ENCODE measurements at places on chromosomes 2 and 18.

DNA sequence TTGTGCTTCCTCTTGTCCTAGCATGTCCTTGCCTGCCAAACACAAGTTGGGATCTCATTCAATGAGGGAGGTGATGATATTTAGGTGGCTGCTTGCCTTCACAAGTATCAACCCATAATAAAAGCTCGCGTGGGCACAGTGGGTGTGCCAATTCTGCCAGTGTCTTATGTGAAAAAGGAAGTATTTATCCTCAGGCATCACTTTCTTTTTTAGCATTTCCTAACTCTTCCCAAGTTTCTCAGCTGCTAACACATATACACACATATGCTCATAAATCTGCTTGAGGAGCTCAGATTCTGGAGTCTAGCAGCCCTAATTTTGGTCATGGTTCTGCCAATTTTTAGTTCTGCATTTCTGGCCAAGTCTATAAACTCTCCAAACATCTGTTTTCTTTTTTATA lies 319.5 kb upstream of the HNMT start:
- no peak for DNase-seq

GRCh38 chr2:157469726-157470125 lies 25.8 kb upstream of the CYTIP start:
- DNase-seq, result no peak

- no peak for DNase-seq
Measured at GRCh38 chr18:73749304-73749703, 398.3 kb downstream of the FBXO15 start.

- no peak for DNase-seq
Measured at GRCh38 chr2:28709101-28709500, 42.5 kb upstream of the PPP1CB start.

- DNase-seq, result no peak
Measured at GRCh38 chr2:86213056-86213455, 13.8 kb downstream of the MRPL35 start.

GRCh38 chr18:2916184-2916583 lies 69.4 kb downstream of the EMILIN2 start:
- no peak for DNase-seq

GRCh38 chr2:52933878-52934277 lies 833.7 kb upstream of the CHAC2 start:
- no peak for DNase-seq

DNA sequence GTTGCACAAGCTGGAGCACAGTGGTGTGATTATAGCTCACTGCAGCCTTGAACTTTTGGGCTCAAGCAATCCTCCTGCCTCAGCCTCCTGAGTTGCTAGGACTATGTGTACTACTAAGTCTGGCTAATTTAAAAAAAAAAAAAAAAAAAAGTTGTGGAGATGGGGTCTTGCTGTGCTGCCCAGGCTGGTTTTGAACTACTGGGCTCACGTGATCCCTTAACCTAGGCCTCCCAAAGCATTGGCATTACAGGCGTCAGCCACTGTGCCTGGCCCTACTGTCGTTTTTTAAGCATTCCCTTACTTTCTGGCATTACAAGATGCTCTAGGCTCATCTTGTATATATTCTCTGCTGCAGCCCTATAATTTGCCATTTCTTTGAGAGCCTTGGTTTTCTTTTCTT lies 88.3 kb downstream of the RAPH1 start:
- DNase-seq, result no peak

DNA sequence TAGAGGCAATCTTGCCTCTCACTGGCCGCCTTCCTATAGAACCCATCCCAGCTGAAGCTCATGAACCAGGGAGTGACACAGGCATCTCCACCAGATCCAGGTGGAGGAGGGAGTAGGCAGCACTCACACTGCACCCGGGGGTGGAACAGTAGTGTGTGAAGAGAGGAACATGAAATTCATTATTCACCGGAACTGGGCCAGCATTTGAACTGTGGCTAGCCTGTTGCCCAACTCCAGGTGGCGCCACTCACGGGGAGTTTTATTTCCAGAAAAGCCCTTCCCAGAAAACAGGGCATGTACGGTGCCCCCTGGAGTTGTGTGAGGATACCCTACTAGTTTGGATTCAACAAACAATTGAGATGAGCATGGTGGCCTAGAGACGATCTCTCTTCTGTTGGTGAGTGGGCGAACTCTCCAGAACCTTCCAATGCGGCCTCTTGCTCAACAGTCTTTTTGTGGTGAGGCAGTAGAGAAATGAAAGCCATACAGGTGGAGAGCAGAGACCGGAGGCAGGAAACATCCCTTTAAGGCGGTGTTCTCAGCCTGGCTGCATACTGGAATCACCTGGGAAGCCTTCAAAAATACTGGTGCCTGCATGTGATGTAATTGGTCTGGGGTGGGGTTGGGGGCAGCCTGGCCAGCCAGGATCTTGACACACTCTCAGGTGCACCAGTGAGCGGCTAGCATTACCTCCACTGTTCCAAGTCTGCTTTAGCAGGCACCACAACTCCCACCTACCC lies 73.5 kb upstream of the NEDD4L start:
- no peak for DNase-seq

DNA sequence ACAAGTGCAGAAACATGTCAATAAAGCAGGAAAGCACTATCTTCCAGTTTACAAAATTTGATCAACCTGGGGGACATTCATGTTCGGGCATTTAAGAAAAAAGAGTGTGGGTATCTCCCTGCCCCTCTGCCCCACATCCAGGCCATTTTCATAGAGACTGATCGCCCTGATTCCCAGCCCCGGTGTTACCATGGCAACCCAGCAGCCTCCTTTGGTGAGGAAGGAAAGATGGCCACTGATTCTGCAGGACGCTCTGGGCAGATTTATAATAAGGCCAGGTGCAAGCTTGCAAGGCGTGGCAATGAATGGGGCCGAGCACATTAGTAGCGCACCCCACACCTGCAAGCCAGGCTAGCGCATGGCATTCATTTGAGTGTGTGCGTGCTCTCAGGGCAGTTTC lies 36.7 kb upstream of the ARL4C start:
- no peak for DNase-seq

DNA sequence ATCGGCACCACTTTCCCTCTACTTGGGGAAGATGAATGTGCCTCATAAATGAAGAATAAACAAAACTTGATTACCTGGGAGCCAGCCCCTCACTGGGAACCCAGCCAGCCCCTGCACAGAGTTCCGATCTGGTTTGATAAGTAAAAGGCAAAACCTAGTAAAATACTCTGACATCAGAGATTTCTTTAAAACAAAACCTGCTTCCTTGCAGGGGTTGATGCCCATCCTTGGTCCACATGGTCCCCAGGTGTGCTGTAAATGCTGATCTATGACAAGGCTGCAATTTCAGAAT lies 218.8 kb upstream of the APCDD1 start:
- DNase-seq, result no peak

- no peak for DNase-seq
Measured at GRCh38 chr2:237585590-237586221, 4.8 kb downstream of the RAB17 start.

GRCh38 chr2:100814453-100814852 lies 5.5 kb upstream of the NPAS2 start:
- DNase-seq, result no peak

DNA sequence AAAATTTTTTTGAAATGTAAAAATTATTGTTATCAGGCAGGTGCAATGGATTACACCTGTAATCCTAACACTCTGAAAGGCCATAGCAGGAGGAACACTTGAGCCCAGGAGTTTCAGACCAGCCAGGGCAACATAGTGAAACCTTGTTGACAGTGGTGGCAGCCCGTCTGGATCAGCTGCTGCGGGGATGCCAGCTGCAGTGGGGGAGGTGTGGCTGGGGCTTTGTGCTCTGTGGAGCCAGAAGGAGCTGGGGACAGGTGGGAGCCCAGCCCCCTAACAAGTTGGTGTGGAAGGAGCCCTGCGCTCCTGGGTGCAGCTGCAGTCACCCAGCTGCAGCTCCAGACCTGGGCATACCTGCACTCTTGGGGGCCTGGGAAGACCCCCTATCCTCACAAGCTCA lies 182.4 kb upstream of the MC4R start:
- DNase-seq, result no peak

Measured in stimulated activated CD4-positive, alpha-beta T cell treated with anti-CD3 and anti-CD28 coated beads, Interleukin-15, amount 100 ng/mL, for 1 hour (primary cell).